ENCODE measurements at places on chromosomes 1 and 21.

- no peak for DNase-seq
These were observed 458.2 kb upstream of the DAB1 start for GRCh38 chr1:57882072-57882471.

GRCh38 chr1:117653732-117654492 is 48.1 kb downstream of the TENT5C start:
- no peak for DNase-seq

GRCh38 chr1:115323366-115324004 is 14.6 kb downstream of the NGF start:
- DNase-seq: no peak

GRCh38 chr1:3119725-3120124 is 50.7 kb downstream of the PRDM16 start:
- no peak for DNase-seq

GRCh38 chr1:152795686-152796085 is 835 bp upstream of the LCE1D start:
- DNase-seq: no peak

GRCh38 chr1:5690291-5690690 is 301.9 kb downstream of the NPHP4 start:
- DNase-seq: no peak

DNA sequence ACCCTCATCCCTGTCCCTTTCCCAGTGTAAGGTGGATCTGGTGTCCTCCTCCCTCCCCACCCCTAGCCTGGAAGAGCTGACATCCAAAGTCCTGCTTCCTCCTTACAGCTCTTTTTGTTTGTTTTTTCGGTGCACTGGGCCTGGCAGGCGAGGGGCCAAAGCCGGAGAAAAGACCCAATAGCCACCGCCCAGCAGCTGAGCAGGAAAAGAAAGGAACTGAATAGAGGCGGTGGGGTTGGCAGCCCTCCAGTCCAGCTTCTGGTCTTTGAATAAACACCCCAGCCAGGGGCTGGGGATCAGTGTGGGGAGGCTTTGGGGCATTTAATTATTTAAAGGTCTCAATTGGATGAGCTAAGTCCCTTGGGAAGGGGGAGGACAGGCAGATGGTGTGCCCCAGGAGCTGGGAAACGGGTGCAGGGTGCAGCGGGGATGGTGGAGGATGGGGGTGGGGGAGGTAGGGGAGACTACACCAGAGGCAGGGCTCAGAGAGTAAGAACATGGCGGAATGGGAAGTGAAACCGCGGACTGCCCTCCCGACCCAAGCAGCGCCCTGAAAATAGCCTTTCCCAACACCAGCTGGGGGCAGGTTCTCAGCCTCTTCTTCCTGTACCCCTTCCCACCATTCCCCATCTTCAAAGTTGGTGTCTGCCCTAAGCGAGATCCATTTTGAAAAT is 20.2 kb downstream of the BTG2 start:
- DNase-seq: no peak
